ENCODE measurements at places on chromosomes 12 and 14. TPM values are rescaled to one million over a fixed set of nuclear protein-coding genes. Genes with fewer than 3 reads are reported as not detected.
A peak's percentile ranks its signal among the peaks of the same experiment; 100 is the strongest.

Gene DAO
- not detected for total RNA-seq

Gene SELPLG
- total RNA-seq: 59.9 TPM

Gene GEMIN2
- total RNA-seq: 8.4 TPM

Gene CATSPERB
- 2.8 TPM for total RNA-seq

Gene BATF
- 6.7 TPM for total RNA-seq

Gene PZP
- total RNA-seq: 2.7 TPM

Gene SYCP3
- total RNA-seq: 0.71 TPM

Gene RILPL1
- 14.4 TPM for total RNA-seq

Gene PA2G4
- 69.4 TPM for total RNA-seq

Gene KERA
- not detected for total RNA-seq

Gene SCN8A
- total RNA-seq: 0.53 TPM

GRCh38 chr12:7678744-7679143, 13.0 kb upstream of the APOBEC1 start:
- H3K27ac ChIP-seq: no peak overlapping the region
- H3K36me3 ChIP-seq: no peaks in the 10 kb centered on the region
- DNase-seq: no peak
- peaks cover 4% of the 10 kb centered on the region for H3K27me3 ChIP-seq

- peak overlapping the region; percentile 6 for H3K4me3 ChIP-seq
- H3K4me1 ChIP-seq: peaks cover 49% of the 10 kb centered on the region
- no peaks in the 10 kb centered on the region for H3K36me3 ChIP-seq
- no peaks in the 10 kb centered on the region for H3K27me3 ChIP-seq
- DNase-seq: no peak
These were observed 9.9 kb downstream of the PITPNM2 start for GRCh38 chr12:123140676-123141614.

DNA sequence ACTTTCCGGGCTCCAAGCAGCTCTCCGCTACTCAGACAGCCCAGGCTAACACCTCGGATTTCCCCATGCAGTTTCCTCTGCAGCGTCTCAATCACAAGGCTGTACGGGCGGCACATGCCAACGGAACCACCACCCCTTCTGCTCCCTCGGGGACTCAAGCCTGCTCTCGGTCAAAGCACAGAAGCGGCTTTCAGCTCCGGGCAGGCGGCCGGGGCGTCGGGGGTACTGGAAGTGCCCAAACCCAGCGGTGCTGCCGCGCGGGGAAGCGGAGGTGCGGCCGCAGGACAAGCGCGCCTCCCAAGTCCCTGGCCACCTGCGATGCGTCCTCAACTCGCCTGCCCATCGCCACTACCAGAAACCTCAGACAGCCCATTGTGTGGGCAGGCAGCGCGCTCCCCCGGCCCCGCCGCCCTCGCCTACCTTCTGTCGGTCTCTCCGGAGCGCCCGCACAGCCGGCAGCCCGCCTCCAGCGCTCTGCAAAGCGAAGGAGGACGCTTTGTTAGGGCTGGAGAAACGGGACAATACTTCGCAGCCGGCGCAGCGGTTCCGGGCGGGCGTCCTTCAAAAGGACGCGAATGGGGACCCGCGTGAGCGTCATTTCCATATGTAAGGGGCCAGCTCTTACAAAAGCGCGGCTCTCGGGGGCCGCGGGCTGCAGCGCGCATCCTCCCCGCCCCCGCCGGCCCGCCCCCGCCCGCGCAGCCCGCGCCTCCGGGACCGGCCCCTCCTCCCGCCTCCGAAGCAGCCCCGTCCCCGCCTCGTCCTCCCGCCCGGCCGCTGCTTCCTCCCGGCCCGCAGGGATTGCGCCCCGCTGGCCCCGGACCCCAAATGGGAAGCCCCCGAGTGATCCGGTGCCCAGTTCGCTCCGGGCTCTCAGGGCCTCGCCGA, 674 bp downstream of the NIN start:
- H3K36me3 ChIP-seq: no peaks in the 10 kb centered on the region
- H3K4me3 ChIP-seq: peak overlapping the region; percentile 75
- peaks cover 28% of the 10 kb centered on the region for H3K4me1 ChIP-seq
- H3K27ac ChIP-seq: peak overlapping the region; percentile 86
- DNase-seq: peak; percentile 73
- no peaks in the 10 kb centered on the region for H3K27me3 ChIP-seq

DNA sequence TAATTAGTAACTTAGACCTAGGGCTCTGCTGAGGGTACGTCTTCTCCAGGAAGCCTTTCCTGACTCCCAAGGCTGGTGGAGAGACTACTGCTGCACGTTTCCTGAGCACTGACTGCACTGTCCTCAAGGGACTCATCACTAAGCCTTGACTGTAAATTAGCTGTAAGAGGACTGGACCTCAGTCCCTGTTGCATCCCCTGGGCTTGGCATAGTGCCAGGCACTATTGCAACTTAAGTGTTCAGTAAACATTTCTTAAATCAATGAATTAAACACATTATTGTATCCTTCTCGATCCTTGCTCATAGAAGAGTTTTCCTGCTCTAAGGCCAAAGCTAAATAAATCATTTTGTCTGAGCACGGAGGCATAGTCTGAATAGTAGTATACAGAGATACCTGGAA, 31.9 kb upstream of the IFNG-AS1 start:
- no peak overlapping the region for H3K27ac ChIP-seq
- DNase-seq: peak; percentile 36
- no peaks in the 10 kb centered on the region for H3K27me3 ChIP-seq
- no peaks in the 10 kb centered on the region for H3K4me1 ChIP-seq
- no peak overlapping the region for H3K4me3 ChIP-seq
- no peaks in the 10 kb centered on the region for H3K36me3 ChIP-seq

- DNase-seq: no peak
- H3K4me1 ChIP-seq: no peaks in the 10 kb centered on the region
- no peaks in the 10 kb centered on the region for H3K27me3 ChIP-seq
- no peaks in the 10 kb centered on the region for H3K36me3 ChIP-seq
- H3K4me3 ChIP-seq: no peak overlapping the region
These were observed 177.2 kb upstream of the RASSF8 start for GRCh38 chr12:25781232-25781631.

DNA sequence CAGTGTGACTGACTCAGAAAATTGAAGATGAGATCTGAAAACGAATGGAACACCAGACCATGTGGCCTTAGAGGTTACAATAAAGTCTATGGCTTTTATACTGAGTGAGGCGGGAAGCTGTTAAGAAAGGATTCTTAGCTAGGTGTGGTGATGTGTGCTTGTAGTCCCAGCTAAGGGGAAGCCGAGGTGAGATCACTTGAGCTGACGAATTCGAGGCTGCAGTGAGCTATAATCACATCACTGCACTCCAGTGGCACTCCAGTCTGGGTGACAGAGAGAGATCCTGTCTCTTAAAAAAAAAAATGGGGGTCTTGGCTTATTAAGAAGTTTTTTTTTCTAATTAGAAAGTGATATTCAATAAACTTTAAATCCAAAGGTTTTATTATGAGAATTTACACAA, 678.6 kb downstream of the TMTC2 start:
- DNase-seq: no peak
- no peak overlapping the region for H3K27ac ChIP-seq
- H3K4me3 ChIP-seq: no peak overlapping the region
- no peaks in the 10 kb centered on the region for H3K27me3 ChIP-seq
- H3K4me1 ChIP-seq: no peaks in the 10 kb centered on the region

- H3K4me1 ChIP-seq: peaks cover 50% of the 10 kb centered on the region
- no peak overlapping the region for H3K4me3 ChIP-seq
- DNase-seq: no peak
- no peaks in the 10 kb centered on the region for H3K27me3 ChIP-seq
- no peaks in the 10 kb centered on the region for H3K36me3 ChIP-seq
- H3K27ac ChIP-seq: no peak overlapping the region
These were observed 16.1 kb downstream of the FERMT2 start for GRCh38 chr14:52934762-52935161.

DNA sequence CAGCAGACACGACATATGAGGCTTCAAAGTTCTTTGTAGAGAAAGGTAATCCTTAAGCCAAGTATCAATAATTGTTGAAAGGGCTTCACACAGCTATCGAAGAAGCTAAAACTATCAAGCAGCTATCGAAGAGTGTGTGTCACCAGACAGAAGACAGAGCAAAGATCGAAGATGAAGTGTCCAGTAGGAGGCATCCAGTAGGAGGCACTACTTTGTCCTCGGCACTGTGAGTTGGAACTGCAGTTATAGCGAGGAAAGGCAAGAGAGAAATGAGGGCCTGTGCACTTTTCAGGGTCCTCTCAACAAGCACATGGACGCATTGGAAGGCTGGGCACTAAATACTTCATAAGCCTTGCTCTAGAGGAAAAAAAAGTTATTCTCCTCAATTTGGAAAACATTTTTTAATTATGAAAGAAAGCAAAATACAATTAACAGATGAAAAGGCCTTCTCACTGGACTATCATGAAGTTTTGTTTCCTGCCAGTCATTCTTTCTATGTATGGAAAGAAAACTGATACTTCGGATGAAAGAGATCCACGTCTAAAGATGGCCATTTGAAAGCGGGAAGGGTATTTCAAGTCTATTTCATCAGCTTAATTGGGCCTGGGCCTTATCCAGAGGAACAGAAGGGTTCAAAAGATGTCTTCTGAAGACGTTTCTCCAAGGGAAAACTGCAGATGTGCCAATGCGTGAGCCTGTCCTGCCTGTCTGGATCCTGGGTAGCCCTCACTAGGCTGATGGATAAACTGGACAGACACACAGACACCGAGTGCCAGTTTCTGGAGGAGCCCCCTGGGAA, 174.5 kb downstream of the CALM1 start:
- H3K4me3 ChIP-seq: no peak overlapping the region
- no peaks in the 10 kb centered on the region for H3K36me3 ChIP-seq
- no peak for DNase-seq
- no peaks in the 10 kb centered on the region for H3K4me1 ChIP-seq
- H3K27ac ChIP-seq: no peak overlapping the region

GRCh38 chr12:7130701-7131501, 730 bp downstream of the CLSTN3 start:
- peak overlapping the region; percentile 74 for H3K27ac ChIP-seq
- peak overlapping the region; percentile 72 for H3K4me3 ChIP-seq
- DNase-seq: peak; percentile 69

GRCh38 chr12:29155079-29155478, 6.0 kb downstream of the FAR2 start:
- no peak overlapping the region for H3K27ac ChIP-seq
- no peak overlapping the region for H3K4me3 ChIP-seq
- peaks cover 48% of the 10 kb centered on the region for H3K4me1 ChIP-seq
- no peaks in the 10 kb centered on the region for H3K27me3 ChIP-seq
- DNase-seq: no peak
- no peaks in the 10 kb centered on the region for H3K36me3 ChIP-seq

GRCh38 chr14:66152302-66152701, 333.9 kb upstream of the CCDC196 start:
- no peaks in the 10 kb centered on the region for H3K27me3 ChIP-seq
- no peaks in the 10 kb centered on the region for H3K4me1 ChIP-seq
- no peak overlapping the region for H3K27ac ChIP-seq
- DNase-seq: no peak
- H3K36me3 ChIP-seq: no peaks in the 10 kb centered on the region
- no peak overlapping the region for H3K4me3 ChIP-seq

DNA sequence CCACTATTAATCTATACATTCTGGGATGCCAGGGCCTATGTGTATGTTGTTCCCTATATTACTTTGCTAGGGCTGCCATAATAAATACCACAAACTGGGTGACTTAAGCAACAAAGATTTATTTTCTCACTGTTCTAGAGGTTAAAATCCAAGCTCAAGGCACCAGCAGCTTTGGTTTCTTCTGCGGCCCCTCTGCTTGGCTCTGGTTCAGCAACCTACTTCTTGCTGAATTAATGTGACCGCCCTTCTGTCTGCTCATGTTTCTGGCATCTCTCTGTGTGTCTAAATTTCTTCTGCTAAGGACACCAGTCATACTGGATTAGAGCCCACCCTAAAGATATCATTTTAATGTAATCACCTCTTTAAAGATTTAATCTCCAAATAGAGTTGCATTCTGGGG, 84.7 kb downstream of the ZNF664 start:
- H3K36me3 ChIP-seq: no peaks in the 10 kb centered on the region
- no peak for DNase-seq
- no peak overlapping the region for H3K4me3 ChIP-seq
- H3K27me3 ChIP-seq: no peaks in the 10 kb centered on the region

GRCh38 chr12:124466216-124467128, 100.9 kb downstream of the NCOR2 start:
- peak overlapping the region; percentile 47 for H3K27ac ChIP-seq
- peak overlapping the region; percentile 35 for H3K4me3 ChIP-seq
- DNase-seq: peak; percentile 74
- H3K4me1 ChIP-seq: peaks cover 24% of the 10 kb centered on the region

- H3K36me3 ChIP-seq: no peaks in the 10 kb centered on the region
- H3K4me1 ChIP-seq: no peaks in the 10 kb centered on the region
- no peak overlapping the region for H3K27ac ChIP-seq
- no peak overlapping the region for H3K4me3 ChIP-seq
These were observed 816.9 kb downstream of the AACS start for GRCh38 chr12:125882141-125882540.

GRCh38 chr14:100788942-100789341, 37.0 kb upstream of the MEG3 start:
- no peaks in the 10 kb centered on the region for H3K4me1 ChIP-seq
- no peak overlapping the region for H3K4me3 ChIP-seq
- peaks cover 27% of the 10 kb centered on the region for H3K27me3 ChIP-seq

GRCh38 chr12:54273981-54274380, 5.9 kb downstream of the CBX5 start:
- H3K4me3 ChIP-seq: no peak overlapping the region
- no peaks in the 10 kb centered on the region for H3K27me3 ChIP-seq
- no peak for DNase-seq
- H3K4me1 ChIP-seq: peaks cover 21% of the 10 kb centered on the region

GRCh38 chr14:50002926-50003212, 110.0 kb downstream of the ARF6 start:
- H3K27me3 ChIP-seq: no peaks in the 10 kb centered on the region
- H3K4me1 ChIP-seq: peaks cover 53% of the 10 kb centered on the region
- H3K36me3 ChIP-seq: no peaks in the 10 kb centered on the region
- H3K27ac ChIP-seq: peak overlapping the region; percentile 88
- DNase-seq: no peak

- H3K27ac ChIP-seq: peak overlapping the region; percentile 24
- no peak for DNase-seq
- H3K4me1 ChIP-seq: peaks cover 49% of the 10 kb centered on the region
- no peaks in the 10 kb centered on the region for H3K27me3 ChIP-seq
- no peak overlapping the region for H3K4me3 ChIP-seq
These were observed 14.0 kb downstream of the GPR68 start for GRCh38 chr14:91230397-91231035.

DNA sequence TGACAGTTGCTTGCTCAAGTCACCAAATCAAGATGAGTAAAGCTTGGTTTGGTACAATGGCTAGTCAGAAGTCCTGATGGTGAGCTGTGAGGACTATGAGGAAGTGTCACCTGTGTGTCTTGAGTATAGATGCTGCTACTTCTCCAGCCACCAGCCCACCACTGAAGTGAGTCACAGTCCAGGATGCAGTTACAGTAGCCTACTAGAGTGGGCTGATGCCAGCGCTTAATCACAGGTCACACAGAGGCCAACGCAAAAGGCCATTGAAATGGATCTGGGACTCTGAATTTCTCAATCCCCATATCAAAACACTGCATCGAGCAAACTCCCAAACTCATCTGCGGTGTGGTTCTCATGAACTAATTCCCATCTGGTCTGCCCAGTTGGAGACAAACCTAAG, 223.1 kb downstream of the ANO6 start:
- H3K4me1 ChIP-seq: no peaks in the 10 kb centered on the region
- H3K4me3 ChIP-seq: no peak overlapping the region
- DNase-seq: no peak
- no peak overlapping the region for H3K27ac ChIP-seq
- H3K36me3 ChIP-seq: no peaks in the 10 kb centered on the region

GRCh38 chr12:54412348-54412747, 6.7 kb downstream of the ITGA5 start:
- no peaks in the 10 kb centered on the region for H3K27me3 ChIP-seq
- peaks cover 41% of the 10 kb centered on the region for H3K36me3 ChIP-seq
- peak overlapping the region; percentile 38 for H3K4me3 ChIP-seq
- DNase-seq: no peak
- H3K4me1 ChIP-seq: peaks cover 88% of the 10 kb centered on the region

Data from lower lobe of right lung (tissue), 2 donors.